ENCODE measurements at places on chromosomes 4 and X.

DNA sequence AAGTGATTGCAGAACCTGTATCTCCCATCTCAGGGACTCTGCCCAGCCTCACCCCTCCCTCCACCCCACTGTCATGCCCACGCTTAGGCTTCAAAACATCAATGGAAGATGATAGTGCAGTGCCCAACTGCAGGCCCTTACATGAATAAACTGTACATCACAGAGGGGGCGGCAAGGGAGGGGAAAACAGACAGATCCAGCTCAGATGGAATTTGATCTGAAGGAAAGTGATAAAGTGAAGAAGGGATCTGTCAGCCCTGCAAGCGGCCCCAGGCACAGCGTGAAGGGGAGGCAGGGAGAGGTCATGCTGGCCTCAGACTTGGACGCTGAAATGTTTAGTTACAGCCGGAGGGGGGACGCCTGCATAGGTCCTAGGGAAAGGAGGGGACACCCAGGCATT, 38.5 kb downstream of the GYG2 start:
- no peak for DNase-seq

DNA sequence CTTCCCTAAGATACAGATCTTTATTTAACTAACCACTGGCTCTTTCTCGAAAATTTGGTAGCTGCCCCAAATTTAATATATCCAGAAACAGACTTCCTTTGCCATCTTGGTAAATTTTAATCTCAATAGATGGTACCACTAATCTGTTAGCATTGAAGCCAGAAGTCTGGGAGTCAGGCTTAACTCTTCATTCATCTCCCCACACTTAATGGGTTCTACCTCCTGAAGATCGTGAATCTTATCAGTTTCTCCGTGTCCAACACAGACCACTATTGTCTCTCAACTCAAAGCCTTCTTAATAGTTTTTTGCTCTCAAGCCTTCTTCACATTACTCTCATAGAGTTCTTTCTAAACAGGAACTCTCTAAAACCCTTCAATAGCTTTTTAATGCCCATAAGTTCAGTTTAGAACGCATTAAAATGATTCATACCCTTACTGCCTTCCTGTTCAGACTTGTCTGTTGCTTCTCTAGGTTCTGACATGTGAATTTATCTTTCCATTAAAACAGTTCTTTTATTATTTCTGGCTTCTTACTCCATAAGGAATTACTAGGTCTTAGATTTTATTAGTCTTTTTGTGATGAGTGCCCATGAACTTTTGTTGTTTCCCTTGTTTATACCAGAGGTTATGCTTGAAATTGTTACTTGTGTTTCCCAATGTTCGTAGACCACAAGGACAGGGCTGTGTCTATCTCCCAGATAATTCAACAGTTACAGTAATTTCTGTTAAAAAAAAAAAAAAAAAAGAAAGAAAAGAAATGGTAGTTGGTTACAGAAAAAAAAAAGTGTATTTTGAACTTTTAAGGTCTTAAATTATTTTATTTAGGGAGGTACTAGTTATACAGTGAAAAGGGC, 54.7 kb downstream of the SMARCAD1 start:
- no peak for DNase-seq

DNA sequence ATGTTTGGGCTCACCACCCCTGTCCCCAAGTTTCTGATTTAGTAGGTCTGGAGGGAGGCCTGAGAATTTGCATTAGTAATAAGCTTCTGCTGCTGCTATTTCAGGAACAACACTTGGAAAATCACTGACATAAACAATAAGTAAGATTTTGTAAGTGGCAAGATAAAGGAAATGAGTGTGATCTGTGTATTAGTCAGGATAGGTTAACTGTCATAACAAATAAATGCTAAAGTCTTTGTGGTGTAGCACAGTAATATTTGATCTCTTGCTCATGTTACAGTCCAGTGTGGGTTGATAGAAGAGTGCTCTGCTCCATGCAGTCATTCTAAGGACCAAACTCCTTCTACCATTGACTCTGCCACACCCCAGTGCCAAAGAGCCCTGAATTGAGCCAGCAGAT, 67.0 kb downstream of the NHS start:
- DNase-seq, result no peak

DNA sequence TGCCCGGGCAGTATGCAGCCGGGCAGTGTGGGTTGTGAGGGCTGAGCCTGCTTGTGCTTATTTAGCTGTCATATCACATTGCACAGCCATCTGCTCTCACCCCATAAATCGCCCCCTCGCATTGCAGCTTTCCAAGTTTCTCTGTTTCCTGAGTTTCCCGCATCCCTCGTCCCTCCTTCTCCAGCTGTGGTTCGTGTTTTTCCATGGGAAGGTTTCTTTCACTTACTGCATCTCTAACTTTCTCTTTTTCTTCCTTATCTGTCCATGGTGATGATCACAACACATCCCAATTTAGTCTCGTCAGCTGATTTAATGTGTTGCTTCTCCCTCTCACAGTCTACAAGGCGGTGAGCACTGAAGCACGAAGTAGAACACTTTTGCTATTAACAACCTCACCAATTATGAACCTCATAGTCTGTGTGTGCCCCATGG, 118.1 kb downstream of the ENPP6 start:
- no peak for DNase-seq

DNA sequence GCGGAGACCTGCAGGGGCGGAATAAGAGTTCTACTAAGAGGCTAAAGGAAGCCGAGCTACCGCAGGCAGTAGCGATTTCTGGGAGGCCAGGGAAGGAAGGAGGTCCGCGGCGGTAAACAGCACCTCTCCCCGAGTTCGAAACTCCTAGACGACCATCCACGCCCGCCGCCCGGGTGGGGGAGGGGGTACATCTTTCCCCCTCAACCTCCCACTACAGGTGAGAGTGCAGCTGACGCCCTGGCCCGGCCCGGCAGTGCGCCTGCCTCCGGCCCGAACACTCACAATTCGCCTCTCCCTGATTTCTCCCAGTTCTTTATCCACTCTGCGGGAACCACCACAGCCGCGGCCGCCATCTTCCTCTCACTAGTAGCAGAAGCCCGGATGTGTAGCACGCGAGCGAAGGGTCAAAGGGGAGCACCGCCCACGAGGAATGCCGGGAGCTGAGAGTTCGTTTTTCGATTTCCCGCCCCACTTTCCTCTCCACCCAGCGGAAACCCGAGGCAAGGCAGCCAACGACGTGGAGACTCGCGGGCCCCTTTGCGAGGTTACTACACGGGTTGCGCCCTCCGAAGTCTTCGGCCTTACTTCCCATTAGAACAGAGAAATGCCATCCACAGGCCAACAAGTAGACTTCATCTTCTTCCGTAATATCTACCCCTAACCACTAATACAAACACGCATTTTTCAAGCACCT, at the start of gene THOC2:
TSS of gene THOC2 (minus strand) at position 383 of the 694 bp plus-strand sequence. CDS start at position 353, 30 bp downstream.
- peak; percentile 83 for DNase-seq

DNA sequence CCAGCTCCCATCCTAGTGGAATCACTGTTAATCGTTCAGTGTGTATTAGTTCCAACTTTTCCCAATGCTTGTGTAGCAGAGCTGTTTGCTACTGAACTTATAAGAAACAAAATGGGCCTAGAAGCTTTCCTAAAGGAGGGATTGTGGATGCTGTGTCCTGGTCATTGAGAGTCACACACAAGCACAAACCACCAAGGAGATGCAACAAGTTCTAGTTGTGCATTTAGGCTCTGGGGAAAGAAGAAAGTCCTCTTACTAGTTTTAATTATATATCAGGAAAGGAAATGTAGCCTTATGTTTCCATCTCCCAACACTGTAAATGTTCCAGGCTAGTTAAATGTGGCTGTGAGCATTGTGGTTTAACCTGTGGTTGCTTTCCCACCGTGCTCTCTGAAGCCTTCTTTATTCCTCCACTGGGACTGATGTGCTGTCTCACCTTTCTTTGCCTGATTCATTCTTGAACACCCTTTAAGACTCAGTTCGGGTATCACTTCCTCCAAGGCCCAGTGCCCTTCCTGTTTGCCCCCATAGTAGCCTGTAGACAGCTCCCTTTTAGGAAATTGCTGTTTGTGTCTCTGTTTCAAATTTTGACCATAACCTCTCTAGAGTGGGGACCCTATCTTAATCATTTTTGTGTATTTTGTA, 34.3 kb downstream of the ATP10D start:
- no peak for DNase-seq

- no peak for DNase-seq
Observed at GRCh38 chr4:61217222-61217621, 17.1 kb downstream of the ADGRL3 start.

GRCh38 chrX:10709276-10709675, 88.9 kb upstream of the MID1 start:
- no peak for DNase-seq

DNA sequence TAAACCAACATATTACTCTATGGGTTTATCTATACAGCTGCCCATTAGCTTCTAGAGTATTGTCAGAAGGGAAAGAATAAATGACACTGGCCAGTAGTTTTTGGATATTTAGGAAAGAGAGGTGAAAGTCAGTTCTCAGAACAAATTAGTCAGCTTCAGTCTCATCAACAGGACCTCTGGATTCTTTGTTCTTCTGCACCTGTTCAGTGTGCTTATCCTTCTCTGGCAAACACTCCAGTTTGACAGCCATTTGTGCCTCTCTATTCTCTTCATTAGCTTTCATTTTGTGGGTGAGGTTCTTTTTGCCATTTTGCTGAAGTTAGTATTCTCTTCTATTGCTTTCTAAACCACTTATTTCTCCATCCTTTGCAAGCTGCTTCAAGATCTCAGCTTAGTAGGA, 107.0 kb downstream of the PCDH18 start:
- DNase-seq, result no peak

DNA sequence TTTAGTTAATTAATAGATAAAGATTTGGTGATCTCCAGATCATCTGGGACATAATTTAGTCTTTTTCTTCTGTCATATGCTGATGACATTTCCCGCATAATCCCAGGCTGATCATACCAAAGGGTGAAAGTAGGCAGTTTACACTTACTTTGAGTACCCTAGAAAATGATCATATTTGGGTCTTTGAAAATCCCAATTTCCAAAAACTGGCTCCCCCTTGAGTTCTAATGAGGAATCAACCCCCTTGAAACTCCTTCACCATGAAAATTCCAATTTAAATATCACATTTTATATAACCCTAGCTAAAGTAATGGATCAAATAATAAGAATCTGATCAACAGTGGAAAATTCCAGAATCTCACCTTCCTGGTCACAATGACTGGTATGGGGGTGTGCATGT, 223.4 kb downstream of the NAF1 start:
- DNase-seq, result no peak

DNA sequence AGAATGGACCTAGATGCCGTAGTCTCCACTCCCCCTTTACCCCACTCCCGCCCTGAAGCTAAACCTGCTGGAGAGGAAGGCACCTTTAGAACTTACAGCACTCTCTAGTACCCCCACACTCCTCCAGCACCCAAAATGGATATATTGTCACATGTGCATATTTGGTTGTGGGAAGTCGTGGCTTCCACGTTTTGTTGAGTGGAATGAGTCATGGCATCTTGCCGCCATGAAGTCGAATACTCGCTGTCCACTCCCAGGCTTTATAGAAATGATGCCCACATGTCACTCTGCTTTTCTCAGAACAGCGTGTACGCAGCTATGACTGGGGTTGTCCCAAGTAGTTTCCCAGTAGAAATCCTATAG, 545 bp downstream of the ABCE1 start:
- DNase-seq, result peak; percentile 70
